ENCODE measurements at places on chromosomes 6 and 20. TPM values are rescaled to one million over a fixed set of nuclear protein-coding genes. Genes with fewer than 3 reads are reported as not detected.

The BMP6 gene
- polyA plus RNA-seq: 285 TPM

The CYP39A1 gene
- polyA plus RNA-seq: not detected

The IL17A gene
- polyA plus RNA-seq: not detected

The RPRD1B gene
- polyA plus RNA-seq: 11.0 TPM

The MYB gene
- polyA plus RNA-seq: 0.10 TPM

- peak; percentile 36 for DNase-seq
These were observed at the start of gene HTR1E for GRCh38 chr6:86937219-86938079. TSS of gene HTR1E (plus strand) at chr6:86937528. CDS start at chr6:87015335, 77,807 bp downstream.

DNA sequence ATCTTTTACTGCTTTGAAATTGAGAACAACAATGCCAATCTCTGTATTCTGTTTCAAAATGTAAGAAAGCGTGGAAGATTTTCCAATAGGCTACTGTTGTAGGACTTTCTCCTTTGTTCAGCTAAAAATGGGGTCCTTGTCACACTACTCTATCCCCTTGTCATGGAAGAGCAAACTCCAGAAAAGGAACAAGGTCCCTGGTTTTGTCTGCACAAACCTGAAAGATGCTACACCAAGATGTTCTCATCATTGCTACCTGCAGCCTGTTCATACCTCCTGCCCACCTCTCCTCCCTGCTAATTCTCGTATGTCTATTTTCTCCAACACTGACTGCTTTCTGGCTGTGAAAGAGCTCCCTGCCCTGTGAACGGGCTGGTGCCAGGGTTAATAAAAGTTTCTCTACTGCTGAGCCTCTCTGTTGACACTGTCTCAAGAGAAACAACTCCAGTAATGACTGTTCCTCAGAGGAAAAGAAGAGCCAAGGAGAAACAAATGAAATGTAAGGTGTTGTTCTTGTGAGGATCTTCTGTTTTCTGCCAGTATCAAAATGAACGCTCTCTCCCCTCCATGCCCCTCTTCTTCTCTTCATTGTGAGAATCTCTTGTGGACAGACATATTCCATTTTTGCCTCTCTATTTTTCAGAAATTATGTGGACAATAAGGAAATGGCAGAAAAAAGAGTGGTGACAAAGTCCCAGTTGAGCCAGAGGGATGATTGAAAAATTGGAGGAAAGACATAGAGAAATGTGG lies 287.1 kb downstream of the ADGB start:
- DNase-seq: no peak

DNA sequence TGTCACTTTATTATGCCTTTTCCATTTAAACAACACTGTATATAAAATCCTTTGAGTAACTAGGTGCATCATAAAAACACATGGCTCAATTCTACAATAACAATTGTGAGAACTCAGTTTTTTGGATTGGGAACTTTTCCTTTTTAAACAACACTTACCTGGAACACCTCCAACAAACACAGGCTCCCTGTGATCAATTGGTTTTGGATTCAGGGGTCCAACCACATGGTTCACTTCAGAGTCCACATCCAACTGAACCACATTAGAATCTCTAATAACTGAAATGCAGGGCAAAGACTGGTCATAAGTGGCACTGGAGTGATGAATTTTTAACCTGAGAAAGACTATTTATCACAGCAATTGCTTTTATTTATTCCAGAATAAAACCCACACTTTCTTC lies 26.5 kb downstream of the FAM229B start:
- no peak for DNase-seq

- no peak for DNase-seq
These were observed 1.4 kb downstream of the C6orf132 start for GRCh38 chr6:42140756-42141602.

- no peak for DNase-seq
These were observed 130.0 kb downstream of the FOXC1 start for GRCh38 chr6:1739680-1740079.

DNA sequence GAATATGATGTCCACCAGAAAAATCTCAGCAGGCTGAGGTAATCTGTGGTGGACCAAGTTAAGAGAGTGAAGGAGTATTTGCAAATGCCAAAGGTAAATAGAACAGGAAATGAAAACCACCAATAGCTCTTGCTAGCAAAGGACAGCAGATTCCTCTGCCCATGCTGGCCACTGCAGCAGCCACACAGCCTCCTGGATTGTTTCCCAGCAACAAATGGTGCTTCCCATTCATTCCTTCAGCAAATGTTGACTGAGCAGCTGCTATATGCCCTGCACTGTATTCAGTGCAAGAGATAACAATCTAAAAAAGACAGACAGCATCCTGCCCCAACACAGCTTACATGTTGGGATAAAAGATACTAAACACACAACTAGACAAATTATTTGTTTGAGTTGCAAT lies 11.0 kb downstream of the ROS1 start:
- no peak for DNase-seq
